ENCODE measurements at places on chromosomes 16 and 17.
A peak's percentile ranks its signal among the peaks of the same experiment; 100 is the strongest.

DNA sequence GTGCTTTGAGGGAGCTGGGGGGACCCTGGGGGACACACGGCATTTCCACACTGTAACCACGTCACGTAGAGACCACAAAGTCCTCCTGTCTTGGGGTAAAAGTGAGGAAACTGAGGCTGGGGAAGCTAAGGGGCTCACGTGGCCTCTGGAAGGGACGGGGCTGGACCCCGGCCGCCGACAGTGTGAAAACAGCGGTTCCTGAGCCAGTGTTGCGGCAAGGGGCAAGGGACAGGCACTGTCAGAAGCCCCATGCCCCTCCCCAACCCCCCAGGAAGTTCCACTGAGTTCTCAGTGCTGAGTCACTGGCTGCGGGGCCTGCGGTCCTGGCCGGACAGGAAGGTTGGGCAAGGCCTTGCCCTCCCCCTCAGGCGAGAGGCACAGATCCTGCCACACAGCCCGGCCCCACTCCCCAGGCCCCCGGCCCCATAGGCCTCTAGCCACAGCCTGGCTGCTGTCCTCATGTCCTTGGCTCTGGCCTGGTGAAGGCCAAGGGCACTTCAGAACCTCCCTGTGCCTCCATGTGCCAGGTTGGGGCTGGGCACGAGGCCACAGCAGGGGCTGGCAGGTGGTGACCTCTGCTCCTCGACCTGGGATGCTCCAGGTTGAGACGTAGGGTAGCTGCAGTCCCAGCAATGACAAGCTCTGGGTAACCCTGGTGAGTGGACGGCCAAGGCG lies 5.0 kb upstream of the CCDC57 start:
- DNase-seq, result no peak

GRCh38 chr16:8818504-8819270 lies 21.0 kb downstream of the PMM2 start:
- DNase-seq, result no peak

DNA sequence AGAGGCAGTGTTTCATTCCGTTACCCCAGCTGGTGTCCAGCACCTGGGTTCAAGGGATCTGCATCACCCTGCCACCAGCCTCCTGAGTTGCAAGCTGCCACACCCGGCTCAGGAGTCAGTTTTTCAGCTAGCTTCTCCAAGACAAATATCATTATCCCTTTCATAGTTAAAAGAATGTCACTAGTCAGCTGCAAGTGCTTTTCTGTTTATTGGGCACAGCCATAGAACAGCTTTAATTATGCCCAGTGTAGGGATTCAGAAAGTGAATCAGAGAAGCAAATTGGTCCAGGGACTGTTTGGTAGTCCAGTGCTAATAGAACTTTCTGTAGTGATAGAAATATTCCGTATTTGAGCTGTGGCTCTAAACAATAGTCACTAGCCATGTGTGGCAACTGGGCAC lies 2.9 kb upstream of the AOC3 start:
- DNase-seq, result no peak

GRCh38 chr17:80289616-80290015 lies 29.0 kb downstream of the RNF213 start:
- DNase-seq, result no peak

DNA sequence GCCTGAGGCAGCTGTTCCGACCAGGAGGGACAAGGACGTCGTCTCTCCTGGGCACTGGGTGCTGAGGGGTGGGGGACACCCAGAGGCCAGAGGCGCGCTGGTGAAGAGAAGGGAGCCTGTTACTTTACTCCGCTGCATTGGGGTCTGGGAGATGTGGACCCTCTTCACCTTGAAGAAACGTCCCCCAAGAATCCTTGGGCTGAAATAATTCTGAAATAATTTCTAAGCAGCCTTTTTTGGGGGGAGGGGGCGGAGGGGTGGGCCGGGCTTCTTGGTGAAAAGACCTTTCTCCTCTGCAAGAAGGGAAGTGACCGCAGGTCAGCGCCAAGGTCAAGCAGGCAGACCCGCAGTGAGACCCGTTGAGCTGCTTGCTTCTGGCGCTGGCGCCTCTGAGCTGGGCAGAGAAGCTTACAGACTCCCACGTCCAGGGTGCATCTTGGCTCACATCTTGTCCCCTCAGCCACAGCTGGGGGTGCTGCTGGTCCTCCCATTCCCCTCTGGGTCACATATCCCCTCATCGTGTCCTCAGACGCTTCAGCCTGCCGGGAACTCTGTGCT lies 1.1 kb downstream of the SYT17 start:
- peak; percentile 24 for DNase-seq

GRCh38 chr17:50268743-50269275 lies 5.5 kb upstream of the TMEM92 start:
- DNase-seq, result no peak
